Nephron progenitor cell (in vitro differentiated cells): ENCODE measurements at places on chromosomes 4 and X.

DNA sequence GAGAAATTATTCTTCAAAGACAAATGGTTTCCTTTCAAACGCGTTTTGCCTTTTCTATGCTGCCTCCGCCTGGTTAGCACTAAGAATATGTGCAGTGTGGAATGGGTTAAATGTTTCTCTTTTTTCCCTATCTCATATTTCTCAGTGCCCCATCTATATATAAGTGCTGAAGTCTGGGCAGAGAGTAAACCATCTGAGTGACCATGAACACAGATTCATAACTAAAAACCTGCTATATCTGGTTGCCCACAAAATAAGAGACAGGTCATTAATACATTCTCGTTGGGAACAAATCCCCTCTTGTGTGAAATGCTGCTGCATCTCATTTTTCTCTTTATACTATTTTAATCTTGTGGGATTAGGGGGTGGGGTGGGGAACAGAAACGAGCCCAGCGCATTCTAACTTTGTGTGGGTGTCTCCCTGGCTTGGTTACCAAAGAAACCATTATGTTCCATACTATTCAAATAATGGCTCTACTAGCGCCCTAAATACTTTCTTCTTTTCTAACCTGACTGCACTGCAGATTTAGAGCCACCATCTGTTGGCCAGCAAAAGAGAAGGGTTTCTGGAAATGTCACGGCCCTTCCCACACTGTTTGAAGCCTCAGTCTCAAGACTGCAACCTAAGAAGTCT, 42.2 kb upstream of the PTCHD1 start:
- no peak for DNase-seq

DNA sequence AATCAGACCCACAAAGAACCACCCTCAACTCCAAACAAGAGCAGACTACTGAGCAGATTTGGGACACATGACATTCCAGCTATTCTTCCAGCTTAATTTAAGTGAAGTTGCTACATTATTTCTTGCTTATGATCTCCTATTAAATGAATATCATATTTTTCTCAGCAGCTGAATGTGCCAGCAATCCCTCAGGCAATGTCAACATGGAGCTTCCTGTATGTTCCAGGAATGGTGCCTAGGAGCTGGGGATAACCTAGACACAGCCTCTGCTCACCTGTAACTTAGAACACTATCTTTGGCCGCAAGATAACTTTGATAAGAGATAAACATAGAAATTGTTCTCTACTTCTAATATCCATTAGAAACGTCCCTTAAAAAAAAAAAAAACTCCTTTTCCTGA, 274.4 kb upstream of the RASGEF1B start:
- DNase-seq: no peak

GRCh38 chr4:41815473-41815872, 66.9 kb upstream of the PHOX2B start:
- no peak for DNase-seq

- DNase-seq: no peak
Observed at GRCh38 chr4:54645830-54646229, 11.9 kb upstream of the KIT start.

DNA sequence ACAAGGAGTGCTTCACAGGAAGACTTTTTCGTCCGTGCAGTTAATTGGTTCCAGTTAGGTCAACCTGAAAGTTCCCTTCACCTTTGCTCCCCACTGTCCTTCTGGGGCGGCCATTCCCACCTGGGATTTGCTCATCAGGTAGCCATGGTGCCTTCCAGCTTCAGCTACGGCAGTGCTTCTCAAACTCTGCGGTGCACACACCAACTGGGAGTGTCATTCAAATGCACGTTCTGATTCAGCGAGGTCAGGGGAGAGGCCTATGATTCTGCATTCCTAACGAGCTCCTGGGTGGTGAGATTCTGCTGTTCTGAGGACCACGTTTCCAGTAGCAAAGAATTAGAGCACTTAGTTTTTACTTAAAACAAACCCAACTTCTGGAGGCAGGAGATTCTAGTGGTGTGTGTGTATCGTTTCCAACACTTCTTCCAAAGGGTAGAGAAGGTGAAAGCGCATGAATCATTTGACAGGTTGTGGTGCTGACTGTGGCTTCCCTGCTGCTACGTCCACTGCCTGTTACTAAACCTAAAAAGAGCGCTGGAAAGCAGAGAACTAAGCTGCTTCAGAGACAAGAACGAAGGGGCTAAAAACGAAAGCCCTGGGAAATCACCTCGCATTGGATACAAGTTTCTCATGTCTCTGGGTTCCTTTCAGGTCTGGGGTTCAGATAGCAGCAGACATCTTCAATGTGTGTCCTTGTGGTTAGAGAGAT, 4.7 kb upstream of the HELT start:
- no peak for DNase-seq
